ENCODE measurements at places on chromosomes 16 and 17.

DNA sequence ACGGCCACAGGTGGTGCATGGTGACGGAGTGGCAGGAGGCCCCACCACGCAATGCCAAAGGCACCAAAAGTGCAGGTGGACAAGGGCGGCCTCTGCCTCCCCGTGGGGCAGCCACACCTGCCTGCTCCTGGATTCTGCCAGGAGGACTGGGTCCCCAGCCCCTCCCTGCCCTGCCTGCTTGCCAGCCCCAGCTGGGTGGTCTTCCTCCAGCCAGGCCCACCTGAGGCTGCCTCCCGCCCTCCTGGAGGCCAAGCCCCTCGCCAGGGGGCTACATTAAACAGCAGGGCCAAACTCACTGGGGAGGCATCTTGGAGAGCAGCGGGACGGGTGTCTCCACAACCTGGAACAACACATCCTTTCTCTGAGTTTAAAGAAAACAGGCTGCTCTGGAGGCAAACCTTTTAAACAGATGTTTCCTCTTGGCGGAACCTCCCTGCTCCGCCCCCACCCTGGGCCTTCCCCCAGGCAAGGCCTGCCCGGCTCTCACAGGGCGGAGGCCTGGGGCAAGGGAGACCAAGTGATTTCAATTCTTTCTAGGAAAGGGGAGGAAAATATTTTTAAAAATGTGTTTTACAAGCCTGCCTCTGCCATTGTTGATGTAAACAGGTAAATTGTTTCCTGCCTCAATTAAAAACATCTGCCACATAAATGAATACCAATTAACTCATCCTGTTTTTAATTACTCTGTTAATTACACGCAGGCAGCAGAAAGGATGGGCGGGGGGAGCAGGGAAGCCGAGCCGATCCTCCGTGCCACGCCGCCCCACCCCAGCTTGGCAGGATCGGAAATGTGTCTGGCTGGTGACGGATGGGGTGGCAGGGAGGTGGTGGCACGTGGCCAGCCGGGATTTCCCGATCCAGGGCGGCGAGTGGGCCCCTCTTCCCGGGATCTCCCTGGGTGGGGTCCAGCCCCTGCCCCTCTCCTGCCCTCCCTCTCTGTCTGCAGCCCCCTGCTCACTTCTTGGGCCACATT is 54.4 kb upstream of the PABPN1L start:
- DNase-seq: no peak

DNA sequence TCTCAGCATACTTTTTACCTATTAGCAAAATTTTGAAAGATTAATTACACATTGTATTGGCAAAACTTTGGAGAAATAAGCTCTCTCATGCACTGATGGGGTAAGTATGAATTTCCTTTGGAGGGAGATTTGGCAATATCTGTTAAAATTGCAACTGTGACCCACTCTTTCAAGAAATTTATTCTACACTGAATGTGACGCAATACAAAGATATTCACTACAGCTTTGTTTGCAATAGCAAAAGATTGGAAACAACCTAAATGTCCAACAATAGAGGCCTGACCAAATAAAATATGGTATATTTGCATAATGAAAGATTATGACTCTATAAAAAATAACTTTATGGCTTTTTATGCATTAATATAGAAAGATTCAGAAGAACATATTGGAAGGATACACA is 363.5 kb downstream of the GRIN2A start:
- DNase-seq: no peak

DNA sequence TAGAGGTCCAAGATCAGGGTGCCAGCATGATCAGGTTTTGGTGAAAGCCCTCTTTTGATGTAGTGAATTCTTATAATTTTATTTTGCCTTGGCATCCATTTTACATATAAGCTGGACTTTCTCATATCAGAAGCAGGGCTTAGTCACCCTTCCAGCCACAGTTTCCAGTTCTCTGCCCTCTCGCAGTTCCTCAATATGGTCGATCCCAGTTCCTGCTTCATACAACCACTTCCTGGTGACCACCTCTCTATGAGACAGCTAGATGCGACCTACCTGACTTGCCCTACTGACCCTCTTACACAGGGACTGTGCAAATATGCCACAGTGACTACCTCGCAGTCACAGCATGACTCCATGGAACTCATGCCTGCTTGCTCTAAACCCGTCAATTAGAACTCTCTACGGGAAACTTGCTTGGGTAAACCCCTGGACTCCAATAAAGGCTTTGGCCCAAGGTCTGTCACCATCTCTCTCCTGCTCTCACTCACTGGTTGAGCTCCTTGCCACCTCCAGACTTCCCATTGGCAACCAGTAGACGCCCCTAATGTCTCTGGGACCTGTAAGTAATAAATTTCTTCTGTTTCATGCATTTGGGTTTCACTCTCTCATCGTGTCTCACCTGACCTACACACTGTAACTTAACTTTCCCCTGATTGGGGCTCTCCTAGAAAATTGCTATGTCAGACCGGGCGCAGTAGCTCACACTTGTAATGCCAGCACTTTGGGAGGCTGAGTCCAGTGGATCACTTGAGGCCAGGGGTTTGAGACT is 21.4 kb downstream of the CD300LG start:
- no peak for DNase-seq

GRCh38 chr17:71409712-71410111 is 711.1 kb upstream of the SOX9 start:
- no peak for DNase-seq

GRCh38 chr16:77780378-77780837 is 8.0 kb upstream of the VAT1L start:
- DNase-seq: no peak

DNA sequence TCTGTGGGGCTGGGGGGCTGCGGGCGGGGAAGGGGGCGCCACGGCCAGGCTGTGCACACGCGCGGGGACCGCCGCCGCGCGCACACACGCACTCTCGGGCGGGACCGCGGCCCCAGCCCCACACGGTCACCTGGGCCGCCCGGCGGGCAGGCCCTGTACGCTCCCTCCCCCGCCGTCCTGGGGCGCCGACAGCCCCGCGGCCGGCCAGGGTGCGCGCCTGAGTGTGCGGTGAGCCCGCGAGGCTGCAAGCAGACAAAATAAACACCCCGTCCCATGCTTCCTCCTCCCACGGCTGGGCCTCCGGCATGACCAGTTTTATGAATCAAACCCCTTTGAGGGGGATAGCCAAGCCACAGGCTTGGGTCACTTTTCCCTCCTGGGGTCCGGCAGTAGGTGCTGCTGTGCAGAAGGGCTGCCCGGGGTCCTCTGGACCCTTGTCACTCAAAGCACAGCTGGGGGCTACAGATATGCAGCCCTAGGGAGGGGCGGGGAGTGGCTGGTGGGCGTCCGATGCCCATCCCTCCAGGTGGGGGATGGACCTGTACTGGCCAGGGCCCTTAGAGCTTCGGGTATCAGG is 441 bp downstream of the VASN start:
- DNase-seq: no peak

GRCh38 chr17:28569446-28569845 is 1.9 kb downstream of the PIGS start:
- no peak for DNase-seq

- DNase-seq: no peak
Measured at GRCh38 chr16:70598937-70599503, 47.3 kb upstream of the IL34 start.

DNA sequence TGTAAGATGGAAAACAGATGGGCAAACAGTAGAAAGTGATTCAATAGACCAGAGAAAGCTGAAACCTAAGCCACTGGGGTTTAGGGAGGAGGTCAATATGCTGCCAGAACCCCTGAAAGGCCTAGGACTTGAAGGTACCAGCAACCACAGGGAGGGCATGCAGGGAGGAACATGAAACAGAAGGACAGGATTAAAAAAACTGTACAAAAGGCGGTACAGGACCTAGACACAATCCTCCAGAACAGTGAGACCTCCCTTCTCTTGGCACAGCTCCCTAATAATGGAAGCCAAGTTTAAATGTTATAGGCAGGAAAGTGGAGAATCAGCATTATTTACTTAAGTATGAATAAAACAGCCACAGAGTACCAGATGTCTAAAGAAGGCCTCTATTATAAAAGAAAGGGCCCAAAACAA is 105.5 kb downstream of the SPAG9 start:
- no peak for DNase-seq

- DNase-seq: no peak
Measured at GRCh38 chr17:1737531-1738291, 5.0 kb upstream of the SERPINF2 start.

DNA sequence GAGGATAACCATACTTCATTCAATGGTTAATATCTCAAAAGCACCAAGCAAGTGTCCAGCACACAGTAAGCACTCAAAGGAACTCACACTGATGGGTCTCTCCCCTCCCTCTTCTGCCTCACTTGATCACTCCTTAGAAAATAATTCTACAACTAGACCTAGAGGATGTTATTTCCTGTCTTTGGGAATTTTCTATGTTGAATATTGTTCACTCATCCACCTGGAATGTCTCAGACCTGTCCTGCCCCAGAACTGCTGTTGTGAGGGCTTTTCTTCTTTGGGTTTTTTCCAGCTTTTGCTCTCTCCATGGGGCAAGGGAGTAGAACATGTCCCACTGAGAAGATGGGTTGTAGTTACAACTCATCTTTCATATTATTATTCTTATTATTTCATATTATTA is 25.3 kb downstream of the NXPH3 start:
- DNase-seq: no peak

DNA sequence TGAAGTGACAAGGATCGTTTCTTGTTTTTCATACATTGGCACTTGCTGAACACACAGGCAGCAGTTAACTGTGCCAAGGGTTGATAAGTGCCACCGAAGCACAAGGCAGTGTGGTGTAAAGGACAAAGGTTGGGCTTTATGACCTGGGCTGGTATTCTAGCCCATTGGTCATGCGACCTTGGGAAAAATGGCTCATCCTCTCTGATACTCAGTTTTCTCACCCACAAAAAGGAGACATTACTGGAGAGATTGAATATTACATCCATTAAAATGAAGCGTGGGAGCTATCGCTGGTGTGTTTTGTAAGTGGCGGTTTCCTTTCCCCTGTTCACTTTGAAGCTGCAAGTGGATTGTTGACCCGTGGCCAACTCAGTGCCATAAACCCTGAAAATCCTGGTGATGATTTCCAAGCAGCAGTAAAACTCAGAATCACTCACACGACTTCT is 216.9 kb downstream of the HAPSTR1 start:
- DNase-seq: no peak

DNA sequence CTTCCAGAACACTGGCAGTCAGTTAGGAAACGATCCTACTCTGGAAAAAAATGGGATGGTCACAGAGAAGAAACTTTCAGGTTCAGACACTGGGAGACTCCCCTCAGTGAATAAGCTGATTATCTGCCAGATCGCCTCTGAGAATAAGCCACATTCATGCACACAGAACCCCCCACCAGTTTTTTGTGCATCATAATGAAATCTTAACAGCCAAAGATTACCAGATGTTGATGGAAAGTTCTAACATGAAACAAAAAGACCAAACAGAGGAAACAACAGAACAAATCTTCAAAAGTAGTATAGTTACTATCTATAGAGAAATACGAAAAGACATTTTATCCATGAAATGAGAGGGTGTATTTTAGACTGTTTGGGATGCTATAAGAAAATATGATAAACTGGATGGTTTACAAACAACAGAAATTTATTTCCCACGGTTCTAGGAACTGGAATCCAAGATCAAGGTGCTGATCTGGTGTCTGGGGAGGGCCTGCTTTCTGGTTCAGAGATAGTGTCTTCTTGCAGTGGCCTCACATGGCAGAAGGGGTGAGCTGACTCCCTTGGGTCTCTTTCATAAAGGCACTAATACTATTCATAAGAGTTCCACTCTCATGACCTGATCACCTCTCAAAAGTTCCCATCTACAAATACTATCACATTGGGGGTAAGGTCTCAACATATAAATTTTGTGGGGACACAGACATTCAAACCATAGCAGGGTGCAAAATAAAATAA is 8.0 kb upstream of the AMZ2 start:
- DNase-seq: no peak

GRCh38 chr16:22312897-22313781 is 15.9 kb downstream of the POLR3E start:
- DNase-seq: no peak

DNA sequence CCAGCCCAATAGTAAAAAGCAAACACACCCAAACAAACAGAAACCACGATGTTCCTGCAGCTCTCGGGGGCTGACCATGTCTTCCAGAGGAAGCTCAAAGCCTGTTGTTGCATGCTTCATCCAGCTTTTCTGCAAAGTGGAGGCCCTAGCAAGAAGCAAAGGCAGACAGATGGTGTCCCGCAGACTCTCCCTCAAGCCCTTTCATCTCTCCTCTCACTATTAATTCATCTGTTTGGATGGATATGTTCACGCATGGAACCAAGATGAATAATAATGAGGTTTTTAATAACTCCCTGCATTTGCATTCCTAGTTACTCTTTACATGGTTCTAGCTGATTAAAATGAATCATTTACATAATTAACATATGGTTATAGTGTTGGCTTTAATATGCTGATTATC is 36.6 kb downstream of the RBFOX1 start:
- no peak for DNase-seq

- no peak for DNase-seq
Measured at GRCh38 chr17:30981531-30982519, 11.0 kb downstream of the RNF135 start.

GRCh38 chr16:78592111-78592510 is 492.7 kb downstream of the WWOX start:
- DNase-seq: no peak

- DNase-seq: no peak
Measured at GRCh38 chr16:66923866-66924265, 1.5 kb downstream of the RRAD start.

DNA sequence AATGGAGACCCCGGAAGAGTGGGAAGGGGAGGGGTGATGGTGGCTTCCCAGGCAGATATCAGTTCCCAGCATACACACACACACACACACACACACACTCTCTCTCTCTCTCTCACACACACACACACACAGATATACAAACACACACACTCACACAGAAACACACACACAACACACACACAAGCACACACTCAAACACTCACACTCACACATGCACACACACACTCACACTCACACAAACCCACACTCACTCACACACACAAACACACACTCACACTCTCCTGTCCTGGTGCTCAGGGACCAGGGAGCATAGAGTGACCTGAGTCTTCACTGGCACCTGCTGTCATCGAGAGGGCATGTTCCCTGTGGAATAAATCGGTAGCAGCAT is 5.6 kb downstream of the CA4 start:
- no peak for DNase-seq

DNA sequence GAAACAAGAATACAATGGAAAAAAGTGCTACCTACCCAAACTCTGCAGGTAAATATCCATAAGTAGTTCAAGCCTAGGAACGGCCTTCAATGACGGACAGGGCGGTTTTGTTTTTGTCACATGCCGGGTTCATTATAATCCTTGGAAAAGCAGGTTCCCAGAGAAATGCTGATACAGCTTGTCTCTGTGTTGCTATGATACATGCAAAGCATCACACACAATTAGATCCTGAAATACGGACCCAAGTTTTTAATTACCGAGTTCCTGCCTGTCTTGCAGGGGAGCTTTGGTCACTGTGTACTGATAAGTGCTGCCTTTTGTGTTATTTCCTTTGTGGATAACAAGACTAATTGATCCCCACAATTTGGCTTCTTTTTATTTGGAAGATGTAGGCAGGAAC is 217.4 kb downstream of the HAPSTR1 start:
- no peak for DNase-seq

GRCh38 chr16:56258508-56259424 is 67.5 kb downstream of the GNAO1 start:
- DNase-seq: no peak

- no peak for DNase-seq
Measured at GRCh38 chr17:20989991-20990855, 52.6 kb downstream of the USP22 start.

GRCh38 chr17:386141-386876 is 33.7 kb upstream of the RPH3AL start:
- DNase-seq: peak; percentile 37

GRCh38 chr16:90026135-90026534 is 6.9 kb upstream of the DBNDD1 start:
- DNase-seq: no peak

Measured in activated CD8-positive, alpha-beta memory T cell treated with anti-CD3 and anti-CD28 coated beads for 4 hours (primary cell).